ENCODE measurements at places on chromosomes 2 and 18.

- DNase-seq: no peak
These were observed 169.7 kb upstream of the SMAD2 start for GRCh38 chr18:48100165-48100575.

GRCh38 chr2:54541995-54542394 lies 85.9 kb downstream of the SPTBN1 start:
- no peak for DNase-seq

DNA sequence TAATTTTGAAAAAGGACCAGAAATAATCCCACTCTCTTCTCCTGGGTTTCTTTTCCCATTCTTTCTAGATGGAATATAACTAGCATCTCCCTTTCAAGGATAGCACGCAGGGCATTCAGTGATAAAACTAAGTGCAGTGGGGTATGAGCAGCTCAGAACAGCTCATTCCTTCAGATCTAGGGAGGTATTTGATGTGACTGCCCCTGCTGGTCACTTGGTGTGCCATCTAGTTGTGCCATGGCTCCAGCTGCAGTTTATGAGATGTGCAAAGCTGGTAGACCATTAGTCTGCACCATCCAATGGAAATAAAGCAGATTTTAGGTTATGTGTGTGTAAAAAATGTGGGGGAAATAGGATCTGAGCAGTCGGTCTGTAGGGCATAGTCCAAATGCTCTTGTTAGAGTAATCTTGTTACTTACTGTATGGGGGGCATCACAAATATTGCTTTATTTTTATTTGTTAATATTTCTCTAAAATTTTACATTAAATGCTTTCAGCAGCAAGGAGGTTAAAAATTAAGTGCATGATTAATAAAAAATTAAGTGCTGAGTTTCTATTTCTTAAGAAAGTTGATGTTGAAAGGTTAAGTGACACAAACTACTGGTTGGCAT lies 38.9 kb downstream of the CTAGE1 start:
- no peak for DNase-seq

DNA sequence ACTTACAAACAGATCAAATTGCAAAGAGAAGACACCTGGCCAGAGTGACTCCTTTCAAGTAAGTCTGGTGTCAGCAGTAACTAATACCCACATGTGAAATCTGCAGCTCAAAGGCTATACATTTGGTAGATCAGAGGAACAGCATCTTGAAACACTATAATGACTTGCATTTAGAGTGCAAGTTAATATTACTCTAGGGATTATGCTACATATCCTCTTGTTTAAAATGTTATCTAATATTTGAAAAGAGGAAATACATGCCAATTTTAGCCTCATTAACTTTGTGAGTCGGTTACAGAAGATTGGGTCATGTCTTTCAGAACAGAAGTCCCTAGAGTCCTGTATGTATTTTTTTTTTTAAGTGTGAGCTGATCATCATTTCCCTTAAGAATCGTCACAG lies 15.2 kb downstream of the LANCL1 start:
- DNase-seq: peak; percentile 63

DNA sequence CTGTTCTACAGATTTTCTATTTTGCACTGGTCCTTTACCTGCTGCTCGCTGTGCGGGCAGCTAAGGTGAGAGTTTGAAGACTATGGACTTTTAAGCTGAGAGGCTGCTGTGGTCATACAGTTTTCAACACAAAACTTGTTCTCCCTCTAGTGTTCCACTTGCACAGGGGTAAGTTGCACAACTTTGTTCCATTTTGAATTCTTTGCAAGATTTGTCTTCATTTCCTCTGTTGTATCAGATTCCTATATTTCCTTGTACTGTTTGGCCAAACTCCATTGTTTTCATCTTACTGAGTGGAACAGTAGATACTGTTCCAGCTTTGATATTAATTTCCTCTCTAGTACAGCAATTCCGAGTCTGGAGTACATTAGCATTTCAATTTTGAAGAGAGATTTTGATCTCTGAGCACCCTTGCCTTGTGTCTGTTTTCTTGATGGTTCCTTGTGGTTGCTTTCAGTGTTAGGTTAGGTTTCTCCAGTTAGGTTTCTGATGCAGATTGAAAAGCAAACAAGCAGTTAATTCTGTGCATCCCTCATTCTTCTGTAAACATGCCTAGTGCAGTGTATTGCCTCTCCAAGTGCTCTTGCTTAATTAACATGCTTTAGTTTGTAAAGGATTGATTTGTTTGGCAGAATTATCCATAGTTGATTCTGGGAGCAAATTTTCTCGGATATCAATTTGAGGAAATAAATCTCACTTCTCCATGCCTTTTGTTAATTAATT lies 188.8 kb downstream of the PTPRM start:
- no peak for DNase-seq
